ENCODE measurements at places on chromosomes 1 and 21. TPM values are rescaled to one million over a fixed set of nuclear protein-coding genes. Genes with fewer than 3 reads are reported as not detected.

DDI2 gene
- 69.2 TPM for total RNA-seq

PITHD1 gene
- 57.0 TPM for total RNA-seq

ISG20L2 gene
- total RNA-seq: 22.1 TPM

S100A9 gene
- total RNA-seq: 133 TPM

GRCh38 chr21:41778930-41779600 lies 12.2 kb upstream of the RIPK4 start:
- H3K4me3 ChIP-seq: no peak overlapping the region
- no peaks in the 10 kb centered on the region for H3K4me1 ChIP-seq
- H3K36me3 ChIP-seq: no peaks in the 10 kb centered on the region
- no peaks in the 10 kb centered on the region for H3K27me3 ChIP-seq
- DNase-seq: no peak
- H3K27ac ChIP-seq: no peak overlapping the region

DNA sequence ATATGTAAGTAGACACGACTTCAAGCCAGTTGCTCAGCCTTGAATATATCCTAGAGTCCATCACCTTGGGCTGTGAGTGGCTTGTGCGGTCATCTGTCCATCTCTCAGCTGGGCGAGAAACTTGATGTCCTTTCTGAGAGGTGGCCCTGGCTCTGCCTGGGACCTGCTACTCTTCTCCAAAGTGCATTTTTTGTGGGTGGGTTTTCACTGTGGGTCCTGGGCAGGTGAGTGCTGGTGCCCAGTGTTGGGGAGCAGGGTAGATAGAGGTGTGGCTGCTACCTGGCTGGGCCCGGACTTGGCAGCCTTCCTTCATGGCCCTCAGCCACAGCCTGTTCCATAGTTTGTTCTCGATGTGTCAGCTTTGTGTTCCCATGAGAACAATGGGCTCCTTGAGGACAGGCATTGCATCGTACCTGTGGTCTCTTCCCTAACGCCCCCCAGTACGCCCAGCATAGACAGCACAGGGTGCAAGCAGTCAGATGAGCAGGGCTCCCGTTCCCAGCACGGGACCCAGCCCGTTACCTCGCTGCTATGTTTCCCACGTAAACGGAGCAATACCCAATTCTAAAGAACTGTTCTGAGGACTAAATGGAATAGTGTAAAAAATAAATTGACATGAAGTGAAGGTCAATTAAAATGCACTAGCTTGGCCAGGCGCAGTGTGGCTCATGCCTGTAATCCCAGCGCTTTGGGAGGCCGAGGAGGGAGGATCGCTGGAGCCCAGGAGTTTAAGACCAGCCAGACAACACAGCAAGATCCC lies 877 bp upstream of the SLX9 start:
- peaks cover 22% of the 10 kb centered on the region for H3K4me1 ChIP-seq
- no peaks in the 10 kb centered on the region for H3K36me3 ChIP-seq
- no peak overlapping the region for H3K27ac ChIP-seq
- no peaks in the 10 kb centered on the region for H3K27me3 ChIP-seq
- DNase-seq: no peak

- no peaks in the 10 kb centered on the region for H3K36me3 ChIP-seq
- peaks cover 5% of the 10 kb centered on the region for H3K4me1 ChIP-seq
- no peak overlapping the region for H3K4me3 ChIP-seq
- H3K27ac ChIP-seq: no peak overlapping the region
- DNase-seq: no peak
These were observed 310.7 kb downstream of the DUSP10 start for GRCh38 chr1:221431068-221431651.

DNA sequence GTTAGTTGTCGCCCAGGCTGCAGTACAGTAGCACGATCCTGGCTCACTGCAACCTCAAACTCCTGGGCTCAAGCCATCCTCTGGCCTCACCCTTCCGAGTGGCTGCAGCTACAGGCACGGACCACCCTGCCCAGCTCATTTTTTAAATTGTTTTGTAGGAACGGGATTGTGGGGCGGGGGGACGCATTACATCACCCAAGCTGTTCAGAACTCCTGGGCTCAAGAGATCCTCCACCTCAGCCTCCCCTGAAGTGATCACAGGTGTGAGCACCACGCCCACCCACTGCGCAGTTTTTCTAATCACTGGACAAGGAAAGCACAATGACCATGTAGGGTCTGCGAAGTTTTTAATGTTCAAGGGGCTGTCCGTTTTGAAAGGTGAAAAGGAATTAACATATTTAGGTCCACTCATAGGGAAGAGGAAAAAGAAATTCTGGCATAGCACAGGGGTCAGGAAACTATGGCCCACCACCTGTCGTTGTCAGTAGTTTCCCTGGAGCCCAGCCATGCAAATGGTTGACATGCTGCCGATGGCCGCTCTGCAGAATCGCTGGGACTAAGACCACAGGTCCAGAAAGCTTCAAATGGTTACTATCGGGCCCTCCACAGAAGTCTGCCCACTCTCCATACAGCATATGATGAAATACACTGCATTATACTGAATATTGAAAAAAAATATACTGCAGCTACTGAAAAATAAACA lies 26.0 kb downstream of the SETD4 start:
- no peak overlapping the region for H3K27ac ChIP-seq
- no peak for DNase-seq
- no peak overlapping the region for H3K4me3 ChIP-seq
- H3K27me3 ChIP-seq: no peaks in the 10 kb centered on the region

GRCh38 chr1:212070720-212071302 lies 35.3 kb downstream of the DTL start:
- no peaks in the 10 kb centered on the region for H3K4me1 ChIP-seq
- H3K36me3 ChIP-seq: no peaks in the 10 kb centered on the region
- no peaks in the 10 kb centered on the region for H3K27me3 ChIP-seq
- H3K27ac ChIP-seq: no peak overlapping the region
- DNase-seq: no peak

DNA sequence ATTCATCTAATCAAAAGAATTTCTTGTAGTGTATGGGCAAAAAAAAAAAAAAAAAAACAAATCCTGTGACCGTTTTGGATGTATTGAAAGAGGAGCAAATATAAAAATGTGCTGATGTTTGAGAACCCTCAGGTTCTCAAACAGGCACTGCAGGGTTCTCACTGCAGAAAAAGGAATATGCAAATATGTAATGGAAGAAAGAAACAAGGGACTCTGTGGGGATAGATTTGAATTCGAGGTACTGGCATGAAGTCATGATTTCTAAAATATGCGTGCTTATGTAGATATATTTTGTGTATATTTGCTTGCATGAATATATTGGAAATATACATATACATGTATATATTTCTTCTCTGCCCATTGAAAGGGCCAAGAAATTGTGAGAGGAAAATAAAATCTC lies 365.0 kb upstream of the RUNX1 start:
- H3K36me3 ChIP-seq: no peaks in the 10 kb centered on the region
- H3K4me3 ChIP-seq: no peak overlapping the region
- no peak overlapping the region for H3K27ac ChIP-seq
- no peaks in the 10 kb centered on the region for H3K4me1 ChIP-seq
- H3K27me3 ChIP-seq: no peaks in the 10 kb centered on the region
- no peak for DNase-seq

Measured in upper lobe of left lung (tissue), 6 donors.